ENCODE measurements at places on chromosomes 1 and 21. TPM values are rescaled to one million over a fixed set of nuclear protein-coding genes. Genes with fewer than 3 reads are reported as not detected.

DNA sequence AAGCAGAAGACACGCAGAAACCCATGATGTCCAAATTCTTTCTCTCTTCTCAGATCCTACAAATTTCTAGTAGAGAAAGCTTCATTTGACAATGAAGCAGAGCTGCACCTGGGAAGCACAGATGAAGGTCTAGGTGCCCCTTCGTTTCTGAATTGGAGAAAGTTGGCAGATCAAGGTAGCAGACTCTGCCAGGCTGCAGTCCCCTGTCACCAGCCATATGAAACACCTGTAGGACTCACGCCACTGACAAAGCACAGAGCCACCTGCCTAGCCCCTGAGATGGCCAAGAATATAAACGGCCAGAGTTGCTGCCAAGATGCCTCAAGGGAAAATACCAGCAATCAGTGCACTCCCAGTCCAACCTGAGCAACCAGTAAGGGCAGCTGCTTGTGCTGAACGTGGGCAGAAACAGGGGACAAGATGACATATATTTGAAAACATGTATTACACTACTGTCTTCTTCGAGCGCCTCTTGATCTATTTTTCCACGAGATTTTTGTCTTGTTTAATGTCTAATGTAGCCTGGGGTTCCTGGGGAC lies 20.6 kb upstream of the PLEKHA6 start:
- H3K36me3 ChIP-seq: no peaks in the 10 kb centered on the region
- H3K4me1 ChIP-seq: peaks cover 5% of the 10 kb centered on the region
- H3K27me3 ChIP-seq: peaks cover 43% of the 10 kb centered on the region
- no peak overlapping the region for H3K27ac ChIP-seq
- H3K4me3 ChIP-seq: no peak overlapping the region

DNA sequence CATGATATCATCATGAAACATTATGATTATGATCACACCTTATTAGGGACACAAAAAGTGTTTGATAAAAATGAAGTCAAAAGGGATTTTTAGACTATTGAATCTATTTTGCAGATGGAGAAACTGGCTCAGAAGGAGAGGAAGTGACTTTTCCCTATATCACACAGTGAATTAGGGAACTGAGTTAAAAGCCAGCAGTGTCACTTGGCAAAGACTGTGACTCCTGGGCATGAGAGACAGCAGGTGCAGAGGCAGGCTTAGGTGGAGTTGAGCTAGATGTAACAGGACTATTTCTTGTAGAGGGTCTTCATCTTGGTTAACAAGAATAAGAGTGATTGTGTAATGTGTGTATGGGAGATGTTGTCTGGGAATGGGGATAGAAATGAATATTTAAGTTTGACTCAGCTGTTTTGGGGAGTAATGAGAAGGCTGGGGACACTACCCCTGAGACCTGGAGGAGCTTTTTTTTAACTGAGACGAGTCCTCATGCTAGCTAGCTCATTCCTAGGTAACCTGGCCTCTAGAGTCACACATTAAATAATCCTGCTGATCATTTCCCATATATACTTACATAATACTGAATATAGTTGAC lies 1.0 kb upstream of the CD84 start:
- no peaks in the 10 kb centered on the region for H3K27me3 ChIP-seq
- no peak overlapping the region for H3K27ac ChIP-seq
- no peak for DNase-seq
- peaks cover 64% of the 10 kb centered on the region for H3K4me1 ChIP-seq

DNA sequence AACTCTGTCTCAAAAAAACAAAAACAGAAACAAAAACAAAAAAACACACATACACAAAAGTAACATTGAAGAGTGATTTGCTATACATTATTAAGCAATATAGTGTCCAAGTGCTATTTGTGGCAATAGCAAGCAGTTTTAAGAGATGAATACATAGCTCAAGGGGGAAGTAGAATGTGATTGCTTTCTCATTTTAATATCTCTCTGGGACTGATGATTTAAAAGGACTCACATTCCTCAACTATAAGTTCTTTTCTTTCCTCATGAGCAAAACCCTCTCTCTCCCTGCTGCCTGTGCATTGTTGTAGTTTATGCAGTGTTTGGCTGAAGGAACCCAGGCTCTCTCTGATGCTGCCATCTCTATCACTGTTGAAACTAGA lies 47.0 kb upstream of the CSF1 start:
- no peaks in the 10 kb centered on the region for H3K36me3 ChIP-seq
- H3K27ac ChIP-seq: peak overlapping the region; percentile 42
- no peak overlapping the region for H3K4me3 ChIP-seq
- DNase-seq: no peak

- no peaks in the 10 kb centered on the region for H3K4me1 ChIP-seq
- DNase-seq: no peak
- H3K4me3 ChIP-seq: no peak overlapping the region
These were observed 53.4 kb downstream of the CD2 start for GRCh38 chr1:116807394-116808199.

NBPF6 gene
- 6.1 TPM for total RNA-seq

All from K562 (cell line).